ENCODE measurements at places on chromosomes 2 and 18.

DNA sequence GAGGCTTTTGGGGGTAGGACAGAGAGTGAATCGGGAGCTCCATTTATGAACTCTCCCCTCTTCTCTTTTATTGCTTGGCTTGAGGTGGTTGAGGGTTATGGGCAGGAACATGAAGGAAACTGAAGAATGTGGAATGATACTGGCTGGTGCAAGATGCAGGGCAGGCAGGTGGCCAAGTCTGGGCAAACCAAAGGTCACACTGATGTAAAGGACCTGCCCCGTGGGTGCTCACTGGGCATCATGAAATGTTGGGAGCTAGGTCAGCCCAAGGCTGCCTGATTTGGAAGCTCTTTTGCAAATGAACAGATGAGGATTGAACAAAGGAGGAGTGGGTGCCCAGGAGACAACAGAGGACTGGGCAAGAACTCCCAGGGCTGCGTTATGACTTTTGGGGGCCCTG lies 328.9 kb downstream of the CLIP4 start:
- DNase-seq: no peak

GRCh38 chr2:174338147-174338605 lies 3.4 kb downstream of the SP9 start:
- no peak for DNase-seq

DNA sequence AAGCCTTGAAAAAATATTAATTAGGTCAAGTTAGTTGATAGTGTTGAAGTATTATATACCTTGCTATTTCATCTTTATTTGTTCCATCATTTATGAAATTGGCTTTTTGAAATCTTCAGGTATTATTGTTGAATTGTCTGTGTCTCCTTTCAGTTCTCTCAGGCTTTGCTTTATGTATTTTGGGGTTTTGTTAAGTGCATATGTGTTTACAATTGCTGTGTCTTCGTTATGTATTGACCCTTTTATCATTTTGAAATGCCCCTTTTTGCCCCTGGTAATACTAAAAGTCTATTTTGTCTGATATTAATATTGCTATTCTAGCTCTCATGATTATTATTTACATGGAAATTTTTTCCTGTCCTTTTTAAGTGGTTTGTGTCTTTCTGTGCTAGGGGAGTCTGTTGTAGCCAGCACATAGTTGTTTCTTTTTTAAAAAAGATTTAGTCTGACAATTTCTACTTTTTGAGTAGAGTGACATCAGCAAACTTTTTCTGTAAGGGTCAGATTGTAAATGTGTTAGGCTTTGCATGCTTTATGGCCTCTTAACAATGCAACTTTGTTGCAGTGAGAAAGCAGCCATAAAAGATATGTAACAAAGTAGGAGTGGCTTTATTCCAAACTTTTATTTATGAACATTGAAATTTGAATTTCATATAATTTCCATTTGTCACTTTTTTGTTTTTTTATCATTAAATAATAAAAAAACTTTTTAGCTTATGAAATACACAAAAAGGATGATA lies 19.9 kb downstream of the SOCS6 start:
- no peak for DNase-seq

GRCh38 chr2:28408764-28409599 lies 16.3 kb downstream of the FOSL2 start:
- DNase-seq: no peak

DNA sequence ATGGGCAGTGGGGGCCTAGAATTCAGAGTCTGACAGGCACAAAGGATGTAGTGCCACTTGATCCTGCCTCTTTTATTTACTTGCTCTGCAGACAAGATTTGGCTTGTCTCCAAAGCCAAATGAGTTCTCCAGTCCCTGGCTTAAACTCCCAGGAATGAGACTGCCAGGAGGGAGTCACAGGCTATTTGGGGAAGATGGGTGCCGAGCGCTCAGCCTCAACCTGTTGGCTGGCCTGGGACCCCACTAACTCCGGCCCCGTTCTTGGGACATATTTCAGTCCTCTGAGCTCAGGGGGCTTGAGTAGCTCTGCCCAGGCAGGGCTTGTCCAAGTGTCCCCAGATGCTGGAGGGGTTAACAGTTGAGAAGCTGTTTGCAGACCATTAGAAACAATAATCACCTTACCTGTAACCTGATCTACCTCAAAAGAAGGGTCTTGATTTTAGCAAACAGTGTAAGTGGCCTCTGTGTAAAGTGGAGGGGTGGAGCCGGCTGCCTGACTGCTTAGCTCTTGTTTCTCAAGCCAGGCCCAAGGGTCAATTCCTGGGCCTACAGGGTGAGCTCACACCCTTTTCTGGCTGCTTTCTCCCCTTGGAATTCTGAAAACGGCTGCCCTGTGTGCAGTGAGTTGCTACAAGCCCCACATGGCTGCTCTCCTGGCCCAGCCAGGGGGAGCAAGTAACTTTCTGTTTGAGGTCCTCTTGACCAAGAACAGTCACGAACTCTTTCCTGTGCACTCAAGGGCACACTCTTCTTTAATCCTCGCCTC lies 27.1 kb upstream of the FZD5 start:
- DNase-seq: peak; percentile 94

DNA sequence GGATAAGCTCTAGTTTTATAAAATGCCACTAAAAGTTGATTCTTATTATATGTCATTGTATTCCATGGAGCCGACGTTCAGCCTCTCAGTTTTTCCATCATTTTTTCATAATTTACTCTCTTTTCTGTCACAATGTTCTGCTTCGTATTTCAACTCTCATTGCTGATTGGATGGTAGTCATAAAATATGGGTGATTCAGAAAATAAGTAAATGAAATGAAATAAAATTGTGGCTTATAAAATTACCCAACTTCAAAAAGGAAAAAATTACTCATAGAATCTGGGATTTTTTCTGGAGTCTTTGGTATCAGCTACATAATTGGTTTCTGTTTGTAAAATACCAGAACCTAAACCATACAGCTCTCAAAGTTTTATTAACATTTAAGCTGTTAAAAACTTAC lies 139.7 kb upstream of the ITGA4 start:
- DNase-seq: no peak

DNA sequence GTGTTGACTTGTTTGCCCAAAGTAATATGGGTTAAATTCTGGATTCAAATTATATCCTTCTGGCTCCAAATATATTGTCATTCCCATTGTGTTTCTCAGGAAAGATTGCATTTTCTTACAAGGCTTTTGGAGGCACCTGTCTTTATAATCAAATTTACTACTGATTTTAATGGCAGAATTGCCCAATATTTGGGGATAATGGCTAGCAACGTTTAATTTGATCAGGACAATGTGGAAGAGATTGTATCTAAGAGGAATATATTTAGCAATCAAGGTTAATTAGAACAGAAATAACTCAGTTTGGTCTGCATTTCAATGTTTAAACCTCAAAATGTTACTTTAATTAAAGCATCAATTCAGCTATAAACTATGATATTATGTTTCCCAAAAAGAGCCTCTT lies 41.7 kb upstream of the ZNF804A start:
- DNase-seq: no peak

GRCh38 chr2:188494906-188495305 lies 203.2 kb downstream of the GULP1 start:
- no peak for DNase-seq

All from NCI-H748 treated with DMSO at 0.1 percent for 48 hours (cell line).